ENCODE measurements at places on chromosomes 1 and 21.
A peak's percentile ranks its signal among the peaks of the same experiment; 100 is the strongest.

DNA sequence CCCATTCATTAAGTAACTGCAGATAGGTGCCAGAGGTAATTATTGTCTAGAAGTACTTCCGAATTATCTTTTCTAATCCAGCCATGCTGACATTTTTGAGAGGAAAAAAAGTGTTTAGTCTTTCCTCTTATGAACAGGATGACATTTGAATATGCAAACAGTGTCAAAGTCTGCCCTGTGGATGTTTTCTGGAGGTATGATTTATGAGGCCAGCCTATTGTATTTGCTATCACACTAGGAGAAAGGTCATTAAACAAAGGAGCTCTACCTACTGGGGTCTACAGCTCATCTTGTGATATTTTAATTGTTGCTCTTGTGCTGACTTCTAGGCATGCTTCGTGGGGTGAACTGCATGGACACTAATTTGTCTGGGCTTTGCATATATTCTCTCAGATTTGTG, 559.7 kb upstream of the CAMK1G start:
- DNase-seq, result no peak

GRCh38 chr1:117843791-117844190, 85.6 kb downstream of the GDAP2 start:
- no peak for DNase-seq

- no peak for DNase-seq
These were observed 8.3 kb downstream of the CITED4 start for GRCh38 chr1:40853885-40854170.

DNA sequence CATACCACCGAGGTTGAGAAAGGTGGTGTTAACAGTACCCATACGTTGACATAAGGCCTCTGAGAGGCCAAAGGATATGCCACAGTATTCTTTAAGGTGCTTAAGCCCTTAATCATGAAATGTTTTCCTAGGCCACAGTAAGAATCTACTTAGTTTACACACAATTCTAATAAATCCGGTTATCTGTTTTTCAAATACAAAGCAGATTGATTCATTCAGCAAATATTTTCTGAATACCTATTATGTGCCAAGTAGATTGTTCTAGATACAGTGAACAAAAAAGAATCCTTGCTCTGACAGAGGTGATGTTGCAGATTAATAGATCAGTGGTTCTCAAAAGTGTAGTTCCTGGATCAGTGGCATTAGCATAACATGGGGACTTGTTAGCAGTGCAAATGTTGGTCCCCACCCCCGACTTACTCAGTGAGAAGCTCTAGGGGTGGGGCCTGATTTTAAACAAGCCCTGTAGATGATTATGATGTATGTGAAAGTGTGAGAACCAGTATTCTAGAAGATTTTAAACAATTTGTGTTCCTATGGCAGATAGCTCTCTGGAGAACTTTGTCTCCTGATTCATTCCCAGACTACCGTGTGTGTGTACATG, 61.6 kb downstream of the NFIA start:
- DNase-seq, result no peak

GRCh38 chr1:2556678-2557481, 709 bp downstream of the TNFRSF14 start:
- DNase-seq, result peak; percentile 56

DNA sequence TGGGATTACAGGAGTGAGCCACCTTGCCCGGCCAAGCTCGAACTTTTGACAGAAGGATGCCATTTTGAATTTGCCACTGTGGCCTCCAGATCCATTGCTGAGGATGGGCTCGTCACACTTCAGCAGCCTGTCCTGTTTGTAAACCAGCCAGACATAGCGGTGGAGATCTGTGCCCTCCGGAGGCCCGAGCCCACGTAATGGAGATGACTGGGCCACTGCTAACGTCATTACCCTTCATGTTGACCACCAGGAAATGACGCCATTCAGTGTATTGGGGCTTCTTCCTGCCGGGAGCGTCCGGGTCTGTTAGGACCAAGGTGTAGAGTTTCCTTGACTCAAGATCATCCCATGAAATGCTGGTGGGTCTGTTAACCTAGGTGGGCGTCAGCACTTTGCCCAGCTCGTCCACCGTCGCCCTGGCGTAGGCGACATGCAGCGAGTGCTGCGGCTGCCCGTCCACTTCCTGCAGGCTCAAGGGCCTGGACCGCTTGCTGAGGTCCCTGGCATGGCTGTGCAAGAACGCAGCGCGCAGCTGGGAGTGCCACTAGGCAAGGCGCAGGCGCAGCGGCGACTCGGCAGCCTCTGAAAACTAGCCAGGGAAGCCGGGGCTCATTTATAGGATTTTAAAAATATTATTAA, 40.8 kb downstream of the PTPRC start:
- DNase-seq, result peak; percentile 34

DNA sequence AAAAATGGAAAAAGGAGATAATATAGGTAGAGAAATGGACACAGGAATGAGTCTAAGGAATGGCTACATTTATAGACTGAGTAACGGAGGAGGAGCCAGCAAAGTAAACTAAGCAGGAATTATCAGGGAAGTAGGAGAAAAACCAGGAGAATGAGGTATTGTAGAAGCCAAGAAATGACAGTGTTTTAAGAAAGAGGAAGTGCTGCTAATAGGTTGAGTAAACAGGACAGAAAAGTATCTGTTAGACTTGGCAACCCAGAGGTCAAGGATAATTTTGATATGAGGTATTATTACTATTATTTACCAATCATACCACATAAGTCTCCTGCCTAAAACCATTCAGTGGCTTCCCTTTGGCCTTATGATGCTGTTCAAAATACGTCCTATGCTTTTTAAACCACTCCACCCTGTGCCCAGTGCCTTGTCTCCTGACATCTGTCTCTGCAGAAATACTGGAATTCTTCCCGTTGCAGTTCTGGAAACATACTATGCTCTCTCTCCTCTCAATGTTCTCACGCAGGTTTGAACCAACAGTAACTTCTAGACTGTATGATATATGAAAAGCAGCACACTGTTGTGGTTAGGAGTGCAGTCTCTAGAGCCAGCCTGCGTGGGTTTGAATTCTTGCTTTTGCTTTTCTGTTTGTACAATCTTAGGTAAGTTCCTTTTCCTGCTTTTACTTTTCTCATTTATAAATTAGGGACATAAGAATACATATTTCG, 24.6 kb upstream of the NEK7 start:
- no peak for DNase-seq

GRCh38 chr1:18653916-18654315, 23.3 kb downstream of the PAX7 start:
- no peak for DNase-seq

DNA sequence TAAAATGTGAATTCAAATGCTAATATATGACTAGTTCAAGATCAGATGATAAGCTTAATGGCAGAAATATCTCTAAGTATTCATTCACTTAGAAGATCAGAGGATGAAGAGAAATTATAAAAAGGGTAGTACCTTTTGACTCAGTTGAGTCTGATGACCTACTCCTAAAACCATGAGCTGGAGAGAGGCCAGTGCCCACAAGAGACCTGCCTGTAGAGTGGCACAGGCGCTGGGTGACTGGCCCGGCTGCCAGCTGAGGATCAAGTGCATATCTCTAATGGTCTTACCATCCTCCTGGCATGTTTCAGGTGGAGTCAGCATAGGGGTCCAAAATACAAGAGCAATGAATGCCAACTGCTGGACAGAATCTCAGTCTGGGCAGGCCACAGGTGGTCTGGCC, 14.1 kb downstream of the DDAH1 start:
- no peak for DNase-seq

- no peak for DNase-seq
These were observed 14.7 kb downstream of the CLSTN1 start for GRCh38 chr1:9809100-9809510.

DNA sequence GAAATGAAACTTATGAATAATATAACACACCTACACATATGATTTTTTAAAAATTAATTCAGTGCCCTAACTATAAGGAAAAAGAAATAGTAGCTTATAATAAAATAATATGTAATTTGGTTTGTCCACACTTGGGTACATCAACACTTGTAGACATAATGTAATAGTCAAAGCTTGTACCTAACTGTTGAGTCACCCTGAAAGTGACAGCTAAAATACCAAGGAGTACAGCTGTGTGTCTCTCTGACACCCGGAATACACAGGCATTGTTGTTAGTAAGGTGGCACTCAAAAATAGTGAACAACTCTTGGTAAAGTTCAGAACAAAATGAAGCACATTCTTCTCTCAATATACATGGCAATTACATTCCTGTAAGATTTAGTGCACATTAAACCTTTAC, 243.4 kb downstream of the TRABD2B start:
- DNase-seq, result no peak

DNA sequence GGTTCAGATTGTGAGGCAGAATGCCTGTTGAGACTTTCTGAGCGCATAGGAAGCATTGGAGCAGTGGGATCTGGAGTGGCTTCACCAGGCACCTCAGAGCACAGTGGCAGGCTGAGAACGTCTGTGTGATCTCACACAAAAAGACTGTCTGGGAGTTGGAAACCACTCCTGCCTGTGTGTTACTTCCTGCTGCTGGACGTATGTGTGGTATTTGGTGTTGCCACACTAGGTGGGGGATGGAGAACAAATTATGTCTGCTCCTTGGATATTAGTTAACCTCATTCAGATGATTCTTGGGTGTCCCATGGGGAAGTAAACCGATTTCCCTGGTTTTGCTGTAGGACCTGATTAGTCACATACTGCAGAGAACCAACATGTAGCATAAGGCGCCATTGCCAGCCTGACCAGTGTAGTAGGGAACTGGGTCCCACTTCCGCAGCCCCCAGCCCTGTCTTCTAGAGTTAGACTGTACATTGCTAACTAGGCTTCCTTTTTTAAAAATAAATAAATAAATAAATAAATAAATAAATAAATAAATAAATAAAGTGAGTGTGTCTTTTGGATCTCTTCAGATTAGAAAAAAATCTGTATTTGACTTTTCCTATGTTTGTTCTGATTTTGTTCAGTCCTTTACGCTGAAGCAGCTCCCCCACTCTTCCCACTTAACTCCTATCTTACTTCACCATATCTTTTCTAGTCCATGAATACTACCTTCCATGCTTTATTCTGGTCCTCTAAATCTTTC, 26.9 kb downstream of the UCK2 start:
- DNase-seq, result no peak

GRCh38 chr21:41477641-41478318, 30.2 kb downstream of the TMPRSS2 start:
- no peak for DNase-seq

- DNase-seq, result peak; percentile 7
These were observed 1.0 kb downstream of the ST6GALNAC5 start for GRCh38 chr1:76868154-76868882.

All from CD4-positive, alpha-beta T cell treated with Interleukin-6 for 4 hours (primary cell).